ENCODE measurements at places on chromosomes 6 and 20. TPM values are rescaled to one million over a fixed set of nuclear protein-coding genes. Genes with fewer than 3 reads are reported as not detected.

The BCAS4 gene
- 127 TPM for polyA plus RNA-seq

GRCh38 chr6:26024651-26025046 lies 62.0 kb downstream of the TRIM38 start:
- no peak for DNase-seq

DNA sequence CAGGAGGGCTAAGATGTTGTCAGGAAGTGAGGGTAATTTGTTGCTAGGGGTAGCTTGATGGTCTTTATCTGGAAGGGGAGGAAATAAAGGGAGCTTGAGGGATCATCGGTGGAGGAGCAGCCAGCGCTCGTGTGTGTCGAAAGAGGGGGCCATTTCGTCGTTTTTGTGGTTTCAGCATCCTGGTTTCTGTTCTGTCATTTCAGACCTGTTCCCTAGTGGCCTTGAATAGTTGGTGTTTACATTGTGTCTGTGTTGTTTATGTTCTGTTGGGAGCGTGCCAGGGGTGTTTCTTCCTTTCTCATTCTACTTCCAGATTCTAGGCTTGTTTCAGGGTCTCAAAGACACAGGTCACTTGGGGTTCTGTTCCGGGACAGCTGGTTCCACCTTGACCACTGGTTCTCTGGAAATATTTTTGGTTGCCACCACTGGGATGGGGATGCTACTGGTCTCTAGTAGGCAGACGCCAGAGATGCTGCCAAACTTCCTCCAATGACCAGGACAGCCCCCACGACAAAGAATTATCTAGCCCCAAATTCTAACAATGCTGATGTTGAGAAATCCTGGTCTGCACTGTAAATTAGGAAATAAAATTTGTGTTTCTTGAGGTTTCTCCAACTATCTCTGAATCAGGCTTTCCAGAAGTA lies 113.9 kb upstream of the NAA20 start:
- DNase-seq: no peak

The KCNK16 gene
- not detected for polyA plus RNA-seq

The RSPH4A gene
- 0.09 TPM for polyA plus RNA-seq

The RALGAPA2 gene
- 20.5 TPM for polyA plus RNA-seq

Data from GM12878 (cell line).